ENCODE measurements at places on chromosomes 6 and 20.
A peak's percentile ranks its signal among the peaks of the same experiment; 100 is the strongest.

DNA sequence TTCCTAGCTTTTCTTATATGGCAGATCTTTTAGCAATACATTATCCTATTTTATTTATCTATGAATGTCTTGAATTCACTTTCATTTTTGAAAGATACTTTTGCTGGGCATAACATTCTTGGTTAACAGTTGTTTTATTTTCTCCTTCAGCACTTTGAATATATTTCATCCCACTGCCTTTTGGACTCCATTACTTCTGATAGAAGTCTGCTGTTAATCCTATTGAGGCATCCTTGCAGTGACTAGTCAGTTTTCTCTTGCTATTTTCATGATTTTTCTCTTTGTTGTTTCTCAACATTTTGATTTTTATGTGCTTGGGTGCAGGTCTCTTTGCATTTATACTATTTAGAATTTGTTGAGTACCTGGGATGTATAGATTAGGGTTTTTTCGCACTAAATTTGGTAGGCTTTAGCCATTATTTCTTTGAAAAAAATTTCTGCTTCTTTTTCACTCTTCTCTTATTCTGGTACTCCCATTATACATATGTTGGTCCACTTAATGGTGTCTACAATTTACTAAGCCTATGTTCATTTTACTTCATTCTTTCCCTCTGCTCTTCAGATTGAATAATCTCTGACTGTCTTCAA, 53.2 kb downstream of the PHACTR3 start:
- no peak for DNase-seq
- no peak overlapping the region for H3K27ac ChIP-seq
- no peak overlapping the region for H3K4me3 ChIP-seq
- no peaks in the 10 kb centered on the region for H3K36me3 ChIP-seq
- H3K27me3 ChIP-seq: peaks cover 12% of the 10 kb centered on the region

DNA sequence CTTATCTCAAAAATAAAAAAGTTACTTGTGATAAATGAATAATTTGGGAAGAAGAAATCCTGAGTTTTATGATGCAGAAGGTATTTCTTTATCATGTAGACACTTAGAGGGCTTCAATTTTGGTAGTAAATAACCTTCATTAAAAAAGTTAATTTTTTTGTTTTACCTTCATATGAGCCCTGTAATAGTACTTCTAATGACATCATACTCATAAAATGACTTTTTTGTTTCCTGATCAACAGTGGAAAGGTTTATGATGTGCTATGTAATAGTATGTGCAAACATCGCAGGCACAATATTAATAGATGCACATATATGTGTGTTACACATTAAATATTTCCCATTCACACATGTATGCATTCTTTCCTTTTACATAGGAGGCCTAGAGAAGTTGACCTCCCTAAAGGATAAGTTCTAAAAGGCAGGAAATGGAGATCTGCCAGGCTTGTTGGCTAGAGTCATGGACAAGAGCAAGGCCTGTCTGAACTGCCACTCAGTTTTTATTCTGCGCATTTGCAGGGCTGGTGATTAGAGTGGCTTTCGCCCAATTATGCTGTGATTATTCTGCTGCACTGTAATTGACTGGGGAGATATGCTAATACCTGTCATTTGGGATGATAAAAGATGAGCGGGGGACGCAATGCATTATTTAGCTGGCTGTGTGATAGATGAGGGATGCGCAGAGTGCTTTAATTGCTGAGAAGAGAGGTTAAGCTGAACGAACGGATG, 272.6 kb downstream of the TMEM242 start:
- H3K27me3 ChIP-seq: no peaks in the 10 kb centered on the region
- peak overlapping the region; percentile 17 for H3K27ac ChIP-seq
- no peak for DNase-seq

DNA sequence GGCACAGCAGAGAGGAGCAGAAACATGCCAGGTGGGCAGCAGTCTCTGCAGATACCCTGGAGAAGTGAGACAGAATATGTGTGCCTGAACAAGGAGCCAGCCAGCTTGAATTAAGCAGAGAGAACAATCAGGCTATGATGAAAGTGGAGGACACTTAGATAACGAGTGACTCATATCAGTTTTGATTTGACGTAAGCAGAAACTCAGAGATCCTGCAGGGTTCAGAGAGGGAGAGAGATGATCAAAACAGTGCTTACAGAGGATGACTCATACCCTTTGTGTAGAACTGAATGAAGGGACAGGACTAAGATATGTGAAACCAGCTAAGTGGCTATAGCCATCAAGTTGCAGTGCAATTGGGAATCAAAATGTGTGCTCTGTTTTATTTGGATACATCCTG, 300.7 kb downstream of the TENT5A start:
- no peak overlapping the region for H3K4me3 ChIP-seq
- no peaks in the 10 kb centered on the region for H3K36me3 ChIP-seq
- H3K27ac ChIP-seq: no peak overlapping the region
- DNase-seq: no peak
- H3K27me3 ChIP-seq: no peaks in the 10 kb centered on the region
- peaks cover 9% of the 10 kb centered on the region for H3K4me1 ChIP-seq

DNA sequence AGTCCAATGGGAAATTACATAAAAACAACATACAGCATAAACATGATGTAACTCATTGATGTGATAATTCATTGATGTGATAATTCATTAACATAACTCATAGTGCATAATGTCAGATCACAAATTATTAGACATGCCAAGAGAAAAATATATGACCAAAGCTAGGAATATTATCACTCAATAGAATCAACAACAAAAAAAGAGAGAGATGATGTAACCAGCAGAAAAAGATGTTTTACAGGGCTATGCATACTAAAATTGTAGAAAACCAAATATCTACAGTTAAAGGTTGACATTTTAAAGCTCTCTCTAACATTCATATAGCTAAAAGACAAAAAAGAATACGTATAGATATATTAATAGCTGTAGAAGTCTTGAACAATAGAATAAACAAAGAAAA, 1067.2 kb upstream of the ADGRB3 start:
- DNase-seq: no peak
- no peaks in the 10 kb centered on the region for H3K27me3 ChIP-seq
- H3K27ac ChIP-seq: no peak overlapping the region
- no peaks in the 10 kb centered on the region for H3K36me3 ChIP-seq
- H3K4me3 ChIP-seq: no peak overlapping the region

DNA sequence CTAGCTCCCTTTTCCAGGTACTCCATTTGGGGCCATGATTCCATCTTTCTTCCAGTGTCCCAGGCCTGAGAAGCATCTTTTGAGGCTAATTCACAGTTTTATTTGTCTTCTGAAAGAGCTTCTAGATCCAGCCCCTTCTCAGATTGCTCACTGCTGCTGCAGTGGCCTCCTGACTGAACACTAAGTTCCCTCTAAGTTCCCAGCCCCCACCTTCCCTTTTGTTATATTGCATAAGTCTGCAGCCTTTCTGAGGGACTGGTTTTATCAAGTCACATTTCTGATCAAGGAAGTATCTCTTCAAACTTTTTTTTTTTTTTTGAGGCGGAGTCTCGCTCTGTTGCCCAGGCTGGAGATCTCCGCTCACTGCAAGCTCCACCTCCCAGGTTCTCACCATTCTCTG, 10.7 kb downstream of the MAPRE1 start:
- H3K4me1 ChIP-seq: peaks cover 41% of the 10 kb centered on the region
- H3K4me3 ChIP-seq: no peak overlapping the region
- H3K36me3 ChIP-seq: peaks cover 47% of the 10 kb centered on the region
- DNase-seq: no peak

- H3K4me3 ChIP-seq: no peak overlapping the region
- no peaks in the 10 kb centered on the region for H3K36me3 ChIP-seq
- H3K4me1 ChIP-seq: no peaks in the 10 kb centered on the region
- no peak for DNase-seq
- H3K27me3 ChIP-seq: no peaks in the 10 kb centered on the region
Observed at GRCh38 chr6:113447088-113447831, 409.9 kb upstream of the MARCKS start.

DNA sequence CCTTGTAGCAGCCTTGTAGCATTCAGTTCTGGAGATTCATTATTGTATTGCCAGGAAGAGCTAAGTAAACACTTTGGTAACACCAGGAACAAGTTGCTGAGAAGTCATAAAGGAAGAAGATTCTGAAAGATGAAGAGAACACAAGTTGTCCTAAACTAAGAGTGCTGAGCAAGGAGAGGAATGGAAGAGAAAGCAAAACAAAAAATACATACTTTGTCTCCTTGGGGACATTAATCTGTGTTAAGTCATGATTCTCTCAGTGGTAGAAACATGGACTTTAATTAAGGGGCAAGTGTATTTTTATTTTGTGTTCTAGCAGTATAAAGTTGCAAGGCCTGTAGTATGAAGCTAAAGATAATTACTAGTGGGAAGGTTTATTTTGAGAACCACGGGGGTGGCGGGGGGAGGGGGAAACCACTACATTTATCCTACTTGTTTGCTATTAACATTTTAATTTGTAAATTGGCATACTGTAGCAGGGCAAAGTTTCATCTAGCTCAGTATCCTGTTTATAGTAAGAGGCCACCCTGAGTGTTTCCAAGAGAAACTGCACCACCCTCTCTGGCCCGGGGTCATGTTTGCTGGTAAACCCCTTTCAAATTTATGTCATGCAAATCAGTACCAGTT, 463.0 kb downstream of the CDKAL1 start:
- H3K4me1 ChIP-seq: peaks cover 11% of the 10 kb centered on the region
- DNase-seq: no peak
- no peak overlapping the region for H3K4me3 ChIP-seq
- H3K27me3 ChIP-seq: no peaks in the 10 kb centered on the region
- peak overlapping the region; percentile 39 for H3K27ac ChIP-seq

DNA sequence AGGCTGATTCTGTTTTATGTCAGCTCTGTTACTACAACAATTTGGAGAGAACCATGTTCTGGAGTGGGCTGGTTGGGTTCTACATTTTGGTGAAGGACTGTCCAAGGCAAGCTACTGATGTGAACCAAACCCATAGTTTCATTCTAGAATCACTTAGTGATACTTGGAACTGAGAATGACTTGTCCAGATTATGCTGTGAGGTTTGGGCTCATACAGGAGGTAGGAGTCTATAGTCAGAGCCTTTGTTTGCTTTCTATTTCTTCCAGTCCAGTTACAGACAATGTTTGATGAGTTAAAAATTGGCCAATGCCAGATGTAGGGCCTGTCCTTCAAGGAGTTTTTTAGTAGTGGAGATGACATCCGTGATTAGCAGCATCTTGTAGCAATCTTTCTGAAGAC, 97.9 kb downstream of the LRRC1 start:
- H3K36me3 ChIP-seq: peaks cover 6% of the 10 kb centered on the region
- H3K4me3 ChIP-seq: no peak overlapping the region
- no peak for DNase-seq

GRCh38 chr20:8803941-8804340, 264.9 kb upstream of the PLCB4 start:
- H3K4me3 ChIP-seq: no peak overlapping the region
- H3K4me1 ChIP-seq: peaks cover 16% of the 10 kb centered on the region

DNA sequence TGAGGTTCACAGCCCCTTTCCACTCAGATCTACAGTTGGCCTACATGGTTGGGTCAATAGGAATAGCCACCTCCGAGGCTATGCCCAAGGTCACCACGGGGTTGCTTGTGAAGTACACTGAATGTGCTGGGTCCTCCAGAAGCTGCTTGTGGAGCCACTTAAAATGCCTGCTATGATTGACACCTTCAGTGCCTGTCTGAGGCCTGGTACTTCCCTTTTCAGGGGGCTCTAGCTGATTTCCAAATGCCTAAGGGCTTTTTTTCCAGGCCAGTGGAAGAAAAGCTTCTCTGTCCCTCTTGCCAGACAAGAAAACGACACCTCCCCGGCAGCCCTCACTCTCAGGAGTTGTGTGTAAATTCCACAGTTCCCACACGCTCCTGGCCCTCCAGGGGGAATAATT, 6.3 kb upstream of the NXT1 start:
- H3K4me3 ChIP-seq: no peak overlapping the region
- peaks cover 5% of the 10 kb centered on the region for H3K4me1 ChIP-seq
- no peak overlapping the region for H3K27ac ChIP-seq
- H3K36me3 ChIP-seq: no peaks in the 10 kb centered on the region

DNA sequence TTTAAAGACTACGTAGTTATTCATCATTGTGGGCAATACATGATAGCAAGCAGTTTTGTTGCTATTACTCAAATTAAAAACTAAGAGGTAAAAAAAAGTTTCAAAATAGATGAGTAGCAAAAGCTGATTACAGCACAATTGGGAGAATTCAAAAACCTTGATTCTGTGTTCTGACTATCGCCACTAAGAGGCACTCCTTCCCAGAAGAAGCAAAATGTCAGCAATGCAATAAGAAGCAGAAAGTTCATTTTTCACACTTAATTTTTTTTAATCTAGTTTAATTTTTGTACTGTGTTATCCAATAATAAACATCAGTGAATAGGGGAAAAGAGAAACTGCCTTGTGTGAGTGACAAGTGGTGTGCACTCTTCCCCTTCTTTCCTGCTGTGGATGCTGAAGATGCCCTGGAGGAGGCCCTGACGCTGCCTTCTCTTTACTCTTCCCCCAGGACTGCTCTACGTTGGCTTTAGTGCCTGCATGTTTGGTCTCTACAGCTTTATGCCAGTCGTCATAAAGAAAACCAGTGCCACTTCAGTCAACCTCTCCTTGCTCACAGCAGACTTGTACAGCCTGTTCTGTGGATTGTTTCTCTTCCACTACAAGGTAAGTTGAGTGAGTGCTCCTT, 263.2 kb upstream of the PLN start:
- DNase-seq: no peak
- H3K27me3 ChIP-seq: no peaks in the 10 kb centered on the region
- peak overlapping the region; percentile 53 for H3K4me3 ChIP-seq
- peaks cover 44% of the 10 kb centered on the region for H3K4me1 ChIP-seq

GRCh38 chr6:170140129-170140528, 150.7 kb downstream of the DLL1 start:
- no peak overlapping the region for H3K27ac ChIP-seq
- H3K27me3 ChIP-seq: no peaks in the 10 kb centered on the region
- H3K4me3 ChIP-seq: no peak overlapping the region
- peaks cover 35% of the 10 kb centered on the region for H3K4me1 ChIP-seq
- no peaks in the 10 kb centered on the region for H3K36me3 ChIP-seq

- H3K36me3 ChIP-seq: peaks cover 49% of the 10 kb centered on the region
- H3K27me3 ChIP-seq: no peaks in the 10 kb centered on the region
- no peak overlapping the region for H3K27ac ChIP-seq
Observed at GRCh38 chr20:48635791-48636267, 192.0 kb downstream of the PREX1 start.
